Left forelimb (tissue), 1 donor: ENCODE measurements at places on chromosomes 12 and 14.

DNA sequence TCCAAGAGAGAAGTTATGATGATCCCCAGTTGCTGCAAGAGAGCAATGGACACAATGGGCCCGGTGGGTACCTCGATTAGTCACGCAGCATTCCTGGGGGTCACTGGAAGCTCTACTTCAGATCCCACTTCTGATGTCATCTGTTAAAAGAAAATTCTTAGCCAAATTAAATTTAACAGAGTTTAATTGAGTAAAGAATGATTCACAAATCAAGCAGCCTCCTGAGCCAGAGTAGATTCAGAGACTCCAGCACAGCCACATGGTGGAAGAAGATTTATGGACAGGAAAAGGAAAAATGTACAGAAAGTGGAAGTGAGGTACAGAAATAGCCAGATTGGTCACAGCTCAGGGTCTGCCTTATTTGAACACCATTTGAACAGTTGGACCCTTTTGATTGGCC, 107.5 kb downstream of the SPTSSA start:
- DNase-seq = no peak

- peak; percentile 77 for DNase-seq
Measured at GRCh38 chr14:68363843-68364767, 428.8 kb downstream of the ZFP36L1 start.

GRCh38 chr14:59190372-59190771, 1.9 kb downstream of the DAAM1 start:
- DNase-seq = no peak

GRCh38 chr12:14931791-14932560, 6.4 kb downstream of the ERP27 start:
- DNase-seq = no peak

DNA sequence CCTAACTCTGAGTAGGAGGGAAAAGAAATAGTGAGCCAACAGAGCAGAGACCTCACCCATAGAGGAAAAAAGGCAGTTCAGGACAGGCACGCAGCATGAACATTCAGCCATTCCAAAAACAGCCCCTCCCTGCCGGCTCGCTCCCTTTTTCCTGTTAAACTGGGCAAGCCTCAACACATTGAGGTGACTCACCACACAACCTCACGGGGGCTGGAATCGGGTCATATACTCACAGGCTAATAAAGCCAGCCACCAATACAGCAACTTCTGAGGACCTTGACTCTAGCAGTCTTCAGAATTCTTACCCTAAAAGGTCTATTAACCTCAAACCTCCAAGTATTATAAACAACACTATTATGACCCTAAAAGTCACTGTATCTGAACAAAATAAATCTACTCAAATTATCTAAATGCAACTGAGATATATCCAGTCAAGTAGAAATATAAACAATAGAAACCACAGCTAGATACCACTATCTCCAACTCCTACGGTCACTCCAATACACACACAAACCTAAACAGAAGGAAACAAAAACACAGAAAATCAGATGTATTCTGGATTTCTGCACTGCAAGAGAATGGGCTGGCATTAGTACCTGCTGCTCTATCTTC, 6.3 kb downstream of the YBX3 start:
- DNase-seq = no peak

DNA sequence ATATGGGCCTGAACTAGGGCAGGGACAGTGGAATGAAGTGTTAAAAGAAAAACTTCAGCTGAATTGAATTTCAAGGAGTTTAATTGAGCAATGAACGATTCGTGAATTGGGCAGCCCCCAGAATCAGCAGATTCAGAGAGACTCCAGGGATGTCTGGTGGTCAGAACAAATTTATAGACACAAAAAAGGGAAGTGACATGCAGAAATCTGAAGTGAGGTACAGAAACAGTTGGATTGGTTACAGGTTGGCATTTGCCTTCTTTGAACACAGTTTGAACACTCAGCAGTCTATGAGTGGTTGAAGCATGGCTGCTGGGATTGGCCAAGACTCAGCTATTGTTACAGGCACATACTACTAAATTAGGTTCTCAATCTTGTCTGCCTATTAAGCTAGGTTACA, 9.7 kb upstream of the TBPL2 start:
- DNase-seq = no peak

GRCh38 chr12:130391186-130391585, 53.5 kb downstream of the PIWIL1 start:
- no peak for DNase-seq

DNA sequence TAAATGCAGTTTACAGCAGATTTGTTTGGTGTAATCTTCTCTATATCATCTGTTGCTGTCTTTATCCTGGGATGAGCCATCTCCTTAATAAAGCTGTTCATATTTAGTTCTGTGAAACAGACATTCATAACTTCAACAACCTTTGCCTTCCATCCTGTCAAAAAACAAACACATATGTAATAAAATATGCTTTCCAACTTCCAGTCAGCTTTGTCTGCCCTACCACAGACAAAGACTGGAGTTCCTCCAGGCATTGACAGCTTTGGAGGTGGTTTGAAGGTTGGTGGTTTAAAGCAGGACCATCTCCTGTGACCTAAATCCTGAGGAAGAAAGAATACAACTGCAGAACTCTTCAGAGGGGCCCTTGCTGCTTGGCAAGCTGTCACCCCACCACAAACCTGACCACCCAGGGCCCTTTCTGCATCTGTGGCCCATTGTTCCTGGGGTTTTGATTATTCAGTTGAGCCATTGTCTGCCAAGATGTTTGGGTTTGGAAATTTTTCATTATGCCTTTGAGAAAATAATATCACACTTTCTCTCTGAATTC, 28.2 kb upstream of the PTGR2 start:
- no peak for DNase-seq

DNA sequence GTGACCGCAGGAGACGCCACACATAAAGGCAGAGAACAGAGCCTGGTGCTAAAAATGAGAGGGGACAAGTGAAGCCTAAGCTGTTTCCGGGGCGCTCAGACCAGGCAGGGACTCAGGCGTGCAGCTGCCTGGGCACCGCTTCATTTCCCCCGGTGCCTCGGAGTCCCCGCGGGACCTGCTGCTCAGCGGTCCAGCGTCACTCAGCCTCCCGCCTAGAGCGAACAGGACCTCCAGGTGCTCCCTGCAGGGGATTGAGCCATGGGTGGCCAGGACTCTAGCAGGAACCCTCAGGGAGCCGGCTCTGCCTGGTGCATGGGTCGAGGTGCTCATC, 31.0 kb downstream of the CCDC85C start:
- no peak for DNase-seq

DNA sequence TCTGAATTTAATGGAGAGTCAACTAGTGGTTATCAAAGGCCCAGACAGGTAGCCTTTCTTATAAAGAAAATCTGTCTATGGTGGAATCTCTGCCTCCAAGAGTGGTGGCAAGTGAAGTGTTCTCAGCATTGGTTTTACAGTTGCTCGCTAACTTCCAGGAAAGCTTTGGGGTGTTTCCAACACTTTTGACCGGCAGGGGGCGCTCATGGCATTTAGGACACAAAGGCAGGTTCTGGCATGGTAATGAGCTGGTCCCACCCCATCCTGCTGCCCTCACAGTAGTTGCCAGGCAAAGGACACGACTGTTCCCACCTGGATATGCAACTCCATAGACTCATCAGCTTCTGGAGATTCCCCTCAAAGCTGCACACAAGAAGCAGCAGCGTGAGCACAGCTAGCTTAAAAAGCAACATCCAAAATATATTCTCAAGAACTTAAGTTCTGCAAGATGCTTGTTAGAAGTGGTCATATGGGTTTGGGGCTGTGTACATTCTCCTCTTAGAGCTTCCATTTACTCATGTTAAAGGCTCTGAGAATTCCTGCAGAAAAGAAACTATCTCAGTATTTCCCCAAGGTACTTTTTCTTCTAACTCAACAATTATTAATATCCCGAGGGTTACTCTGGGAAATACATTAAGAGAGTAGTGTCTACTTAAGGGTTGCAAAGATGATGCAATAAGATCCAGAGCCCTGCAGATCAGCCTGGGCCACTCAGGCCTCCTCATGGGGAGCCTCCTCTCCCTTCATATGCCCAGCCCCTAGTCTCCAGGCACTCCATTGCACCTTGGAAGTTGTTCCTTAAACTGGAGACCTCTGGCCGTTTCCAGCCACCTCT, 14.8 kb downstream of the PROX2 start:
- peak; percentile 90 for DNase-seq

DNA sequence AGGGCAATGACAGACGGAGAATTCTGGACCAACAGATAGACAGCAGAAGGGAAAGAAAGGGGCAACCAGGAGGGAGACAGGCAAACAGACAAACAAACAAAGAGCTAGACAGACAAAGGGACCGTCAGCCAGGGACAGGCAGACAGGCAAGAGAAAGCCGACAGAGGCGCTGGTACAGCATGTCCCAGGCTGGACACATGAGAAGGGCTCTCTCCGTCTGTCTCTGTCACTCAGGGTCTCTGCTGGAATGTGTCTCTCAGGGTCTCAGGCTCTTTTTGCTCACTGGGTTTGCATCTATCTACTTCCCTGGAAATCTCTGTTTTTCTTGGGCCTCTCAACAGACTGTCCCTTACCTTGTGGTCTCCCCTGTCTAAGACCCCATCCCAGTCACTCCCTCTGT, 8.2 kb upstream of the SMUG1 start:
- no peak for DNase-seq

DNA sequence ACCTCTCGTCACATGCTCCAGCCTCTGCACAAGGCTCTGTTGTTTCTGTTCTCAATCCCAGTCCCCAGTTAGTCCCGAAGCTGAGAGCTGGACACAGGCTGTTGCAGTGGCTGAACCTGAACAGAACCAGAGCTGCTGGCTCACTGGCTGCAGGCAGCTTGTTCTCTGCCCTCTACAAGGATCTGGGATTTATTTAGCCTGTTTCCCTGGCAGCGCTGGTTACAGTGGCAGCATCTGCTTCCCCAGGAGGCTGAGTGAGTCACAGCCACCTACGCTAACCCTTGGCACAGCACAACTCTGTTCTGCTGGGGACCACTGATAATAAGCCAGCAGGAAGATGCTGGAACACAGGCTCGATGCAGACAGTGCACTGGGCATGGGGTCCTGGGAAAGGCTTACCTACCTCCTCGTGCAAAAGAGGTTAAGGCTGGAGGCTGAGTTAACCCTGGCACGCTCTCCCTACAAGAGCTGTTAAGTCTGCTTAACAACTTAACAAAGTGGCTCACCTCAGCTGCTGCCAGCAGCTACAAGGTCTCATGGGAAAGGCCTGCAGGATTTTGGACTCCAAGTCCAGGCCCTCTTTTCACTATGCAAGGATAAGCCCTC, 299.6 kb downstream of the PCNX1 start:
- DNase-seq = no peak

- DNase-seq = no peak
Measured at GRCh38 chr14:30484976-30485375, 74.0 kb upstream of the G2E3 start.

DNA sequence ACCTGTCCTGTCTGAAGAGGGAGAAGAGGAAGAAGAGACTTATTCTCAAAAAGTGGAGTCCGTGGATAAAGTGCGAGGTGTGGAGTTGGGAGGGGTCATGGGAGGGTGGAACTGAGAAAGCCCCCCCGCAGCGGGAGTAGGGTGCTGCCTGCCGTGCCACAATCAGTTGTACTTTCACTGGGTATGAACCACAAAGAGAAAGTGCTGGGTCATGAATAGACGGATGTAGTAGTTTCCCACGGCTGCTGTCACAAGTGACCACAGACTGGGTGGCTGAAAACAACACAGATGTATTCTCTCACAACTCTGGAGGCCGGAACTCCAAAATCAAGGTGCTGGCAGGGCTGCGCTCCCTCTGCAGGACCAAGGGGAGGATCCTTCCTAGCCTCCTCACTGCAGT, 5.5 kb downstream of the DNAH10 start:
- no peak for DNase-seq

DNA sequence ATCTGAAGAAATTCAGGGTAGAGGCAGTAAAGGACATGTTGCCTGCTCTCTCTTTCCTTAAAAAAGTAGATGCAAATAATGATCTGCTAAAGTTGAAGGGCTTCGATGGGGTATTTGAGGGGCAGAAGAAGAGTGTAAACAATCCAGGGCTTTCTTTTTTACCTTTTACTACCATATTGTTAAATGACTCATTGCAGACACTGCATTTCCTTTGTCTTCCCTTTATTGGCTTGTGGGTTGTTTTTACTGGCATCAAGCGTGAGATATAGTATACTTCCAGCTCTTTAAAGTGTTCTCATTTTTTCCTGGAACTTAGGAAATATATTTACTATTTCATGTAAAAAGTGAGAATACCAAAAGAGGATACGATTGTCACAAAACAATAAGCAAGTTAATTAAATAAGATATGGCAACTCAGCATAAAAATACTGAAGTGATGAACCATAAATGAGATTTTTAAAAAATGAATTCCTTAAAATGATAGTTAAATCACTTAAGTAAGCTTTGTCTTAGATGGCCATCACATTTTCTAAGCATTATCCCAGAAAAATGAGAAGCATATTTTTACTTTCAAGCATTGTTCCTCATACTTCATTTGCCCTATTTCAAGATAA, 72.3 kb upstream of the KRAS start:
- no peak for DNase-seq

GRCh38 chr12:91098941-91099340, 12.4 kb downstream of the LUM start:
- DNase-seq = no peak

- no peak for DNase-seq
Measured at GRCh38 chr14:34858765-34859164, 16.4 kb downstream of the BAZ1A start.

DNA sequence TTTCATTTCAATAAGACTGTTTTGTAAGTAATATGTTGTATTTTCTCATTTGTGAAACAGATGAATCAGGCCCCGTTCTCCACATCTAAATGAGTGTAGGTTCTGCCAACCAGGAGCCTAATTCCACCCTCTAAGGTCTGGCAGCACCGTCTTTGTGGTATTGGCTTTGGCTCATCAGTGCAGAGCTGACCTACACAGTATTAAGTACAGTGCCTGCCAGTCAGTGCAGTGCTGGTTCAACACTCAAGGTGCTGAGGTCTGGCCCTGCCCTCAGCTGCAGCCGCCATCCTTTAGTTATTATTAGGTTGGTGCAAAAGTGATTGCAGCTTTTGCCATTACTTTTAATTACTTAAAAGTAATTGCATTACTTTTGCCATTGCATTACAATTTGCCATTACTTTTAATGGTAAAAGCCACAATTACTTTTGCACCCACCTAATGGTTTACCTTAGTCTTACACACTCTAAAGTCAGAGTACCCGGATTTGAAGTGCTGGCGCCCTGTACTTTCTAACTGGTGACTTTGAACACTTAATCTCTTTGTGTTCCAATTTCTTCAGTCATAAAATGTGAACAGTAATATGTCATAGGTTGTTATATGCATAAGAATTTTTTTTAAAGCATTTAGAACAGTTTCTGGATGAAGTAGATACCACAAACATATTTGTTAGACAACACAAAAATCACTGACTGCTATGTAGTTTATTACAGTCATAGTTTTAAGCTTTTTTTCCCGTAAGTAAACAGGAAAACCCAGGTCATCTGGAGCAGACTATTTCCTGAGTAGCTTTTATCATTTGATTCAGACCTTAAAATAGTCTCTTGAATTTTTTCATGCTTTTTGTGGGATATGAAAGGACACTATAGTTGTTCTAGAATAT, 99.5 kb downstream of the SYNE2 start:
- no peak for DNase-seq

GRCh38 chr14:79701371-79701770, 509.9 kb downstream of the DIO2 start:
- no peak for DNase-seq

GRCh38 chr14:37082449-37082848, 90.0 kb downstream of the SLC25A21 start:
- no peak for DNase-seq
